ENCODE measurements at places on chromosomes 5 and 9.

DNA sequence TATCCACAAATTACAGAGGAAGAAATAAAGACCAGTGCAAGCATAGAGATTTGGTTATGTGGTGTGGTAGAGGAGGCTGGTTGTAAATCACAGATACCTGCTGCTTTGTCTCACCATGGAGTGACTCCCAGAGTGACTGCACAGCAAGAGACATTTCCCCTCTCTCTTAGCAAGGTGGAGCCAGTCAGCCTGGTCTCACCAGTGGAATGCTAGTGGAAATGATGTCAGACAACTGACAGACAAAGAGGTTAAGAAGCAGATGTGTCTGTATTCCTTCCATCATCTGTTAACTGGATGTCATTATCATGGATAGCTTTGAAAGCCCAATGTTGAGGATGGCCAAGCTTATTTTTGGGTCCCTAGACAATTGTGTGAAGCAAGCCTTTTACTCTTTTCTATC, 509.4 kb upstream of the SEMA6A start:
- no peak for DNase-seq

DNA sequence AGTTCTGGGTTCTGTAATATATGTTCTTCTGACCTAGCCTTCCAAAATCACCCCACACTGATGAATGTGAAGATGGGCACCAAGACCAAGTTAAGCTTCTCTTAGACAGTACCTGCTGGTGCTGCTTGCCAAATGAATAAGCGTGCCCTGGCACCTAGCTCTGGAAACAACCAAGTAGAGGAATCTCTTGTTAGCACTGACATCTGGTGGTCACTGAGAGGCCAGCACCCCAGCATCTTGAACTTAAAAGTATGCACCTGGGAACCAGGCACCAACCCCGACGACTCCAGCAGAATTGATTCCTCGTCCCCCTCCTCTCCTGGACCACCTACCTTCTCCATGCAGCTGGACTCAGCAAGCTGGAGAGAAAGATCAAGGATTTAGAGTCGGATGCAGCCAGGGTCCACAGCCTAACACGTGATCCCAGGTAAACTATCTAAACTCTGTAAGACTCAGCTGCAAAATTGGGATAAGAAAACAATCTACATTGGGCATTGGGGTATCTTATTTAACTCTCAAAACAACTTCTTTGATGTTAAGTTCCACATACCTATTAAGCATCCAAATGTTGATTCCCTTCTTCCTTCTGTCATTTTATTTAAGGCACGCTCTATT, 89.8 kb downstream of the SLC1A3 start:
- DNase-seq, result peak; percentile 21

DNA sequence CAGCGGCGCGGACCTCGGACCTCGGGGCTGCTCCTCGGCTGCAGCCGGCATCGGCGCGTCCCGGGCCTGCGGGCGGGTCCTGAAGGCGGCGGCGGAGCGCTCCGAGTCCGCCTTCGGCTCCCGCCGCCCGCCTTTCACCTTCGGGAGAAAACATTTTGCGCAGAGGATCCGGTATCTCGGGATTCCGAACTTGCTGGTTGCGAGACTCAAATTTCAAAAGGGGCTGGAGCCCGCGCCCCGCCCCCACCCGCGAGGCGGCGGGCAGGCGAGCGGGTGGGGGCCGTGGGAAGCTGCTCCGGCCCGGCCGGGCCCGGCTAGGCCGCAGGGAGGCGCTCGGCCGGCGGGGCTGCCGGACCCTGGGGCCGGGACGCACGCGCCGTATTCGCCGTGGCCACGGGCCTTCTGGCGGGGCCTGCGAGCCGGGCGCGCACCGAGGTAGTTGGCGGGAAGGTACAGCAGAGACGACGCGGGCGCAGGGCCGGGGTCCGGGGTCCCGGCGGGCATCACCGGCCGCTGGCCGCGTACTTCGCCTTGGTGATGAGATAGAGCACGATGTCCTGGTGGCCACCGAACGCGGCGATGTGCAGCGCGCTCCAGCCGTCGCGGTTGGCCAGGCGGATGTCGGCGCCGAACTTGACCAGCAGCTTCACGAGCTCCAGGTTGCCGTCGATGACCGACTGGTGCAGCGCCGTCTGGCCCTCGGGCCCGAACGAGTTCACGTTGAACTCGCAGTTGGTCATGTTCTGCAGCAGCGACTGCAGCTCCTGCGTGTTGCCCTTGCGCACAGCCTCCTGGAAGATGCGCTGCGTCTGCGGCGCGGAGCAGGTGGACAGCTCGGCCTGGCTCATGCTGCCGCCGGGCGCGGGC, 757 bp downstream of the NRARP start:
- no peak for DNase-seq

- peak; percentile 34 for DNase-seq
These were observed 130.7 kb upstream of the TBCA start for GRCh38 chr5:77906806-77907205.

DNA sequence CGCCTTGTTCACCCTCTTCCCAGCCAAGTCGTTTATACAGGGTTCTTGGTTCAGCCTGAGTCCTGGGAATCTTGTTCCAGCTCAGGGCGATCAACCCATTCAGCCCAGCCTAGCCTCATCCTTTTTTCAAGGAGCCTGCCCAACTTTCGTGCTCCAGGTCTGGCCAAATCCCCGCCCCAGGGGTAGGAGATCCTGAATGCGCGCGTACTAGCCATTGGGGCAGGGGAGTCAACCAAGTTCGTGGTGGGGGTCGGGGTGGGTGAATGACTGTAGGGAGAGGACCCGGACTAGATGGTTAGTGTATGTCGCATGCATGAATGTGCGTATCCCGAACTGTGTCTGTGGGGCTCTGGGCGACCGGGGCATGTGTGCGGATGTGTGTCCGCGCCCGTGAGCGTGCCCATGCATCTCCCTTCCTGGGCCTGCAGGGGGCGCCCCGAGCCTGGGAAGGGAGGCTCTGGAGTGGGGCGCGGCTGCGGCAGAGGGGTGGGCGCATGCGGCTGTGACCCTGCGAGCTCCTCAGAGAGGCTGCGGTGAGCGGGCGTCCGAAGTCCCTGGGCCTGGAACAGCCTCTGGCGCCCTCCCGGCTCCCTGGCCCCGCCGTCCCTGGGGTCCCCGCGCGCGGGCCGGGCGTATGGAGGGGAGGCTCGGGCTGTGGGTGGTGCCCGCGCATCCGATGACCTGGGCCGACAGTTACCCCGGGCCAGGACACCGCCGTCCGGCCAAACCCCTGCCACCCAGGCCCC, 8.7 kb downstream of the CCL21 start:
- DNase-seq, result peak; percentile 4

GRCh38 chr5:1055896-1056610, 47.5 kb downstream of the NKD2 start:
- DNase-seq, result no peak

- no peak for DNase-seq
These were observed 419.4 kb upstream of the PTGER4 start for GRCh38 chr5:40260361-40260760.

DNA sequence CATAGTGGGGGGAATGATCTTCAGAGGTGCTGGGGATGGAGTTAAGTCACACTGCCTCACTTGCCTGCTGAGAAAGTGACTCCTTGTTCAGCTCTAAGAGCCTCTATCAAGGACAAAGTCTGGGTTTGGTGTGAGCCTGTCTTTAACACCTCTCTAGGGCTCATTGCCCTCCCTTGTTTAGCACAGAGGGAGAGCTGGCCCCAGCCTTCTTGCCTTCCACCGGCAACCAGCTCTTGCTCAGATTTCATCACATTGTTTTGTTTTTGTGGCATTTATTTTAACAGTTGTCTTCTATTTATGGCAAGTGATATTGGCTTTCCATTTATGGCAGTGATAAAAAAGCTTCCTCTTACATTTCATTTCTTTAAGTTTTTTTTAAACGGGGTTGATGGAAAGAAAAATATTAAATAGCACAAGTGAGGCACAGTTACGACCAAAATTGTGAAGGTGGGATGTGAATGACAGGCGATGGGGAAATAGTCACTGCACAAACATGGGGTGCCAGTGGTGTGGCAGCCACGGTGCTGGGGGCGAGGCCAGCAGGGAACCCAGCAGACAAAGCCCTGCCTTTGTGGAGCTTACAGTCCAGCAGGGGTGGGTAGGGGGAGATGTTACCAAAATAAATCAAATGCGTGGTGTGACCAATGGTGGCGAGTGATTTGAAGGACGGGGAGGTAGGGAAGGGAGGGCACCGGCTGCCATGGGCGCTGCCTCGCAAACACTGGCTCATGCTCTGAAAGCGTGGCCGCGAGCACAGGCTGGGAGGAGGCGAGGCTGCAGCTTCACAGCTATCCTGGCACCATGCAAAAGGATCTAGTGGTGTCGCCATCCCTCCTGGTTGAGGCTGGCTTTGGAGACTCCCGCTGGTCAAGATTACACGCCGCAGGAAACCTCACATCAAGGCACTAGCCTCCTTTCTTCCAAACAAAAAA, 21.2 kb upstream of the UNC5A start:
- DNase-seq, result no peak

DNA sequence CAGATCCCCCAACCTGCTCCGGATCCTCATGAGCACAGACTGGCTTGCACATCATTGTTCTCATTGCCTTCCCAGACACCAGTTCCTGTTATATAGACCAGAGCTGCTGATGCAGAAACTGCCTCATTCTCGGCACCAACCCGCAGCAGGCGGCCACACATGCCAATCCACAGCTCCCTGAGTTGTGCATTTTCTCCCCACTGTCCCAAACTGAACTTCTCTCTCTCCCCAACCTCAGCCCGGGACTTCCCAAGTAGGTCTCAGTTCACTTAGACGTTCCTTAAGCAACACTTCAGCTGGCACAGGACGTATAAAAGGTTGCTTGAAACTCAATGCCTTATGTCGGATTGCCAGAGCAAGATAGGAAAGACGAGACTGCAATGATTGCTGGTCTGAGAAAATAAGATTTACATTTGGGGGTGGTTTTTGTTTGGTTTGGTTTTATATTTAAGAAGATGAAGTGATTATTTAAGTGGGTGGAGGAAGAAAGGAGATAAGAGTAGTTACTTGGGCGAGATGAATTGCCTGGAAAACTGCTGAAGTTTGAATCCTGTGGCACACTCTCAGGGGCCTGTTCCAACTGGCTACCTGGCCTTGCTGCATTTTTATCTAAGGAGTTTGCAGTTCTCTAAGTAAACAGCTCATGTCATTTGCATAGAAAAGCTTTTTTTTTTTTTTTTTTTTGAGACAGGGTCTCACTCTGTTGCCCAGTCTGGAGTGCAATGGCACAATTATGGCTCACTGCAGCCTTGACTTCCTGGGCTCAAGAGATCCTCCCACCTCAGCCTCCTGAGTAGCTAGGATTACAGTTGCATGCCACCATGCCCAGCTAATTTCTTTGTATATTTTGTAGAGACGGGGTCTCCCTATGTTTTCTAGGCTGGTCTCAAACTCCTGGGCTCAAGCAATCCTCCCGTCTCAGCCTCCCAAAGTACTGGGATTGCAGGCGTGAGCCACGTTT, 155.4 kb downstream of the GOLPH3 start:
- DNase-seq, result no peak

DNA sequence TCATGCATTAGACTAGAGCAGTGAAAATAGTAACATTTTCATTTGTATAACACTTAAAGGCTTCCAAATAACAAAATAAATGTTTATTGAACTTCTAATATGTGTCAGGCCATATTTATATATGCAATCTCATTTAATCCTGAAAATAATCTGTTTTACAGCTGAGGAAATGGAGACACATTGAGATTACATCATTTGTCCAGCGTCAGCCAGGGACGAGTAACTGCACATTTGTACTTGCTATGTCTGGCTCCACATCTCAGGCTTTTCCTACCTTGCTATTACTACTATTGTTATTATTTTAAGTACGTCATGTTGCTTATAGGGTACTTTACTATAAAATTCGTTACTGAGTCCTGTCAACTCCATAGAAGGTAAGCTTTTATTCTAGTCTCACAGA, 3.8 kb upstream of the C9 start:
- no peak for DNase-seq

DNA sequence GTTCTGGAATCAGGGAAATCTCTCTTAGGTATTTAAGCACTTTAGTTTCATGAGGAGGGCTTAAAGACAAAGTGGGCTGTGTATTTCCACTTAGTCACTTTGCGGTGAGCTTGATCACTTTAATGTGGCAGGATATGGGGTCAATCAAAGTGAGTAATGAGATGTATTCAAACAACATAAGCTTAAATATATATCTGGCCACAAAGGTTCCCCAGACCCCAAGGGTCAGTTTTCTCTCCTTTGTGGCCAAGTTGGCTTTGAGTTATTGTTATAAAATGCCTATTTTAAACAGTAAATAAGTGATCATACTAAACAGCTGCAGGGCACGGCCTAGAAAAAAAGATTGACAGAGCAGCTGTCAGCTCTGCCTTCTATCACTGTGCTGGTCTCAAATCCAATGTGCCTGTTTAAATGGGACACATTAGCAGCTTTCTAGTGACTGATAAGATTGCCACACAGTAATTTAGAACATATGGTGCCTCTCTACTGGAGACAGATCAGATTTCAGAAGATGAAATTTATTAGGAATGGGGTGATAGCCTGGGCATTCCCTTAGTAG, 363.9 kb downstream of the AGTPBP1 start:
- no peak for DNase-seq

DNA sequence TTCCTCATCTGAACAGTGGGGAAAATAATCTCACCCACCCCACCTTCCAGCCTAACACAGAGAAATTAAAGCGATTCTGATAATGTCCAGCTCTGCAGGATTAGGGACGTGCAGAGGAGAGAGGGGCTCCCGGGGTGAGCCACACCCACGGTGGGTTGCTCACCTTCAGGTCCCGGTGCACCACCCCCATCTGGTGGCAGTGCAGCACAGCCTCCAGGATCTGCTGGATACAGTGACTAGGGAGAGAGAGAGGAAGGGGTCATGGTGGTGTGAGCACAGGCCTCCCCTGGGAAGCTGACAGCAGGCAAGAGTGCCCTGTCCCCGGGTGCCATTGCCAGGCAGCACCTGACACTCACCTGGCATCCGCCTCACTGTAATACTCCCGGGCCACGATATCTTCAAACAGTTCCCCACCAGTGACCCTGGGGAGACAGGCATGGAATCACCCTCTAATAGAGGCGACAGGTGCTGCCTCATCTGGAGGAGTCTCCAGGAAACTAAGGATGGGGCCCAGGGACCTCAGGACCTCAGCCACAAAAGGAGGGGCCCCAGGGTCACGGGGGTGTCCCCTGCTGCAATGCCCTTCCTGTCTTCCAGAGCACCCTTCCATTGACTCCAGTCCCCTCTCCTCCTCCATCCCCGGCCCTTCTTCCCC, 33.0 kb downstream of the CAMK2A start:
- no peak for DNase-seq

DNA sequence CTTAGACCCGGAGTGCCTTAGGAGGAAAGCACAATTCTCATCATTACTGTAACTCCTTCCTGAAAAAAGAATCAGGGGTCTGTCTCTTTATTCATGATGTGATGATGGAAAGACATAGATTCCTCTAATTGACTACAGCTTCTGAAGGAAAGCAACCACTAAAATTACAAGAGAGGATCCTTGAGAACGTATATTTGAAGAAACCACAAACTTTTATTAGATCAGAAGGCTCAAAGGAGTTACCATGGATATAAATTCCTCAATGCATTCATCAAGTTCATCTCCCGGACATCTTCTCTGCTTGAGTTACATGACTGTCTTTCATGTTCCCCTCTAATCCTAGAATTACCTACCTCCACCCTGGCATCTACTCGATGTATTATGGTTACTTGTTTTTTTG, 104.1 kb upstream of the PAPPA start:
- no peak for DNase-seq

GRCh38 chr5:65108786-65109743, 340.3 kb downstream of the CWC27 start:
- DNase-seq, result no peak

Measured in AG04450 (cell line).